ENCODE measurements at places on chromosomes 4 and X.

DNA sequence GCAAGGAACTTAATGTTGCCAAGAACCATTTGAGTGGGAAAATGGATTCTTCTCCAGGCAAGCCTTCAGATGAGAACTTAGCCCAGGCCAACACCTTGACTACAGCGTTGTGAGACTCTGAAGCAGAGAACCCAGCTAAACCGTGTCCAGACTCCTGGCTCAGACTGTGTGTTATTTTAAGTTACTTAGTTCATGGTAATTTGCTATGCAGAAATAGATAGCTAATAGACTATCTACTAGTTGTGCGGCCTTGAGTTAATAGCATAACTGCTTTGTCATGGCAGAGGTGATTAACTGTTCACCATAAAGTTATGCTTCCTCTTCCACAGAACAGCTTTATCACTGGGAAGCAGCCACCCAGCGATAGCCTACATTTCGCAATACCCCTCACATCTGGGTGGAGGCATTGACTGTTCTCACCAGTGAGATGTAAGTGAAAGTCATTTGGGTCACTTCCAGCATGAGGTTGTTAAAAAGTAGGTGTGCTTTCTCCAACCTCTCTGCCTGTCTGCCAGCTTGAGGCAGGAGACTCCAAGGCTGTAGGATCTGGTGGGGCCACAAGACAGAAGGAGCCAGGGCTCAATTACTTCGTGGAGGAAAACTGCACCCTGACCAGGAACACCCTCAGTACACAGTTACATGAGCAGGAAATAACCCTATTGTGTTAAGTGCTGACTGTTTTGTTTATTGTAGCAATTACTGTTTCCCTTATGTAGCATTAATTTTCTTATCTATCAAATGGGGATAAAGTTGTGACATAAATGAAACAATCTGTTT, 94.2 kb downstream of the GPAT3 start:
- H3K4me1 ChIP-seq, result no peaks in the 10 kb centered on the region
- DNase-seq, result no peak
- no peak overlapping the region for H3K27ac ChIP-seq
- no peaks in the 10 kb centered on the region for H3K36me3 ChIP-seq
- no peak overlapping the region for H3K4me3 ChIP-seq
- H3K27me3 ChIP-seq, result peaks cover 24% of the 10 kb centered on the region

DNA sequence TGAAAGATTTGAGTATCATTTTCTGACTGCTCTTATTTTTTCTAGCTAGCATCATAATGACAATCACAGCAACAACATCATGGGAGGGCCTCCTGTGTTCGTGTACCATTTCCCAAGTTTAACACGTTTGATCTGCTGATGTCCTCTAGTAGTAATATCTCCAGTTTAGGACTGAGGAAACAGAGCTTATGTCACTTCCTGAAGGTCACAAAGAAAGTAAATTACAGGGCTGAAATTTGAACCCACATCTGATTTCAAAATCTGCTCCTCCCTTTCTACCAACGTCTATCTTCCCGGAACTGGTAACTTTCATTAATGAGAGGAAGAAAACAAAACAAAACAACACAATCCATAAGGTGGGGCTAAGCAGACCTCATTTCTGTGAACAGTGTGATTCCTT, 302.7 kb downstream of the PACRGL start:
- H3K36me3 ChIP-seq, result no peaks in the 10 kb centered on the region
- H3K4me3 ChIP-seq, result no peak overlapping the region
- no peak for DNase-seq

DNA sequence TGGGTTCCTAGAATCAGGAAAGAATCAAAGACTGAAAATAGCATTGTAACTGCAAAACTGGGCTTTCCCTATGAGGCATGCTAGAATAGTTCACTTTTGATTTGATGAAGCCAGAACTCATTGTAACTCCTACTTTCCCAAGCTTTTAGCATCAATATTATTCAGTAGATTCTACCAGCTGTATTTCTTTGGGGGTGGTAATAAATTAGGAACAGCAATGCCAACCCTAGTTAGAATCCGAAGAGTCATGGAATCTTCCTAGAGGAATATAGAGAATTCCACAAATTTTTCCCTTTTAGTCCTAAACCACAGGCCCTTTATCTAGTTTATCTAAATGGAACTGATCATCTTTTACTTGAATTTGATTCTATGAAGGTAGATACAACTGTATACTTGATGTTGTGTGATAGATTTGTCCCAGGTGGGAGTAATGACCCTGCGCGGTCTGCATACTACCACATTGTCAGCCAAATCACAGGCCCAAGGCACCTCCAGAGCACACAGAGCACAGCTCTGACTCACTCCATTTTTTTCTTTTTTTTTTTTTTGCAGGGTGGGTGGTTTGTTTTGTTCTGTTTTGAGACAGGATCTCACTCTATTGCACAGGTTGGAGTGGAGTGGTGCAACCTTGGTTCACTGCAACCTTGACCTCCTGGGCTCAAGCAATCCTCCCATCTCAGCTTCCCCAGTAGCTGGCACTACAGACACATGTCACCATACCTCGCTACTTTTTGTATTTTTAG, 66.6 kb downstream of the EDNRA start:
- no peaks in the 10 kb centered on the region for H3K4me1 ChIP-seq
- peaks cover 4% of the 10 kb centered on the region for H3K27me3 ChIP-seq
- H3K27ac ChIP-seq, result no peak overlapping the region

- no peaks in the 10 kb centered on the region for H3K4me1 ChIP-seq
- H3K27ac ChIP-seq, result no peak overlapping the region
- no peak overlapping the region for H3K4me3 ChIP-seq
- DNase-seq, result no peak
- H3K36me3 ChIP-seq, result no peaks in the 10 kb centered on the region
Measured at GRCh38 chr4:168524006-168524405, 27.2 kb downstream of the PALLD start.
